ENCODE measurements at places on chromosomes 4 and X. TPM values are rescaled to one million over a fixed set of nuclear protein-coding genes. Genes with fewer than 3 reads are reported as not detected.

GRCh38 chr4:170758988-170759387, 669.2 kb upstream of the AADAT start:
- DNase-seq: no peak

DNA sequence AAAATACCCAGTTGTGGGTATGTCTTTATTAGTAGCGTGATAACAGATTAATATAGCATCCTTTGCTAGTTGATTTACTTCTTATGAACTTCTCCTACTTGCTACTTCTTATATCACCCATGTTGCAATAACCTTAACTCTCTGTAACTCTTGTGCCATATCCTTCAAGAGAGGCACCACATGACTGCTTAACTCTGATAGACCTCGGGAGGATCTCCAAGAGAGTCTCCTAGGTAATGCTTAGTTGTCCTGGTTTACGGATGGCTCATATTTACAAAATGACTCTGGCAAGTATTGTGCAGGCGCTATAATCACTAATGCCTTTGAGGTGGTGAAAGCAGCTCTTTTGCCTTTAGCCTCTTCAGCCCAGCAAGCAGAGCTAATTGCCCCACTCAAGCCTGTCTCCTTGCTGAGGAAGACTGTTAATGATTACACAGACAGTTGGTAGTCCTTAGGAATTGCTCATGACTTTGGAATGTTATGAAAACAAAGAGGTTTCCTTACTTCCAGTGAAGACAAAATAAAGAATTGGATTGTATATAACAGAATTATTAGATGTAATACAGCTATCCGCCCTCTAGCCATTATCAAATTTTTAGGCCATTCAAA, 1305.8 kb downstream of the PCDH7 start:
- DNase-seq: no peak

DNA sequence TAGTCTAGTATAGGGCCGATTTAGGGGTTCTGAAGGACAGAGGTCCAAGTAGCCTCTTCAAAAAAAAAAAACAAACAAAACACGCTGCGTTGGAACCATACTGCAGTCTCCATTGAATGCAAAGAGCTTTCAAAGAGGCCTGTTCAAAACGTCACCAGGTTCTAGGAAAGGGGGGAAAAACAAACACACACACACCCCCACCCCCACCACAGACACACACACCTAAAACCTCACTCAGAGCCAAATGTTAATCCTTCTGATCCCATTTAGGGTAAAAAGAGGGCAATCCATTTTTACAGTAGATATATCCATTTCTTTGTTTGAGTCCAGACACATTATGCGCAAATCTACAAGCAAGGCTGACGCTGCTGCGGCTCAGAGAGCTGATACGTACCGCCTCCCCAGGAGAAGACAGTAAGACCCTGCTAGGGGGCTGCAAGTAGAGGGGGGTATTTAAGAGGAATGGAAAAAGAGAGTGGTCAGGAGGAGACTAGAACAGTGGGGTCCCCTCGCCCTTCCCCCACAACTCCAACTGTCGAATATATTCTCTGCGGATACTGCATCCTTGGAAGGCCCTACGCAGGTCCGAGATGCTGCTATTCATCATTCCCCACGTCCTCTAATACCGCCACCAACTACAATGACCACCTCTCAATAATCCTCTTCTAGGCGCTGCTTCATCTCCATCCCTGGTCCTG, 1.3 kb downstream of the NKRF start:
- no peak for DNase-seq

POU4F2 gene
- not detected for total RNA-seq

Measured in spleen (tissue), 13 donors.